ENCODE measurements at places on chromosomes 16 and 17.

DNA sequence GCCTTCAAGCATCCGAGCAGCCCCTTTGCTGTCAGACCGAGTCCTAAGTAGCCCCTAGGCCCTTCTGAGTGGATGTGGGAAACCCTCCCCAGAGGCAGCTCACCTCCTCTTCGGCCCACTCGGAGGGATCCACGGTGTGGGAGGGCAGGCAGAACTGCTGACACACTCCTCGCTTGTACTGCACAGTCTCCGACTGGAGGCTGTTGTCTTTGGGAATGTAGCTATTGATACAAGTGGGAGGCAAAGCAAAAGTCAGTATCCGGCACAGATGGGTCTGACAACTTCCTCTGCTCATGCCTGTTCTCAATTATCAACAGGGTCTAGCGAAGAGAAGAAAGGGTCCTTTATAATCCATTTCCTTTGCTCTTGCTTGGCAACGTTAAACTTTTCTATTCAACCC is 25.9 kb upstream of the FOXJ1 start:
- DNase-seq = no peak

DNA sequence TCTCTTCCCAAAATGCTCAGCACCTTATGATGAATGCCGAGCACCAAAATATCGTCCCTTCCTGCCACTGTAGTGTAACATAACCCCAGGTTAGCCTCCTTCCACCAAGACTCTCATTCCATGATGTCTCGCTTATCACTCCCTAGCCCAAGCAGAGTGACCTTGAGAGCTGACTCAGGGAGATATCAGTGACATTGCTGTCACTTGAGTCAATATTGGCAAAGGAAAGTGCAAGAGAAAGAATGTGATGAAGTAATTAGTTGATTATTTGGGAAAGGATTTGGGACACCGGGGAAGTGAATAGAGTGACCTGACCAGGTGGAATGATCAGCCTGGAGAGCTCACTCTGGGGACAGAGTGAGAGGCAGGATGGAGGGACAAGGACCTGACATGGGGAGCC is 2.6 kb upstream of the ANKFN1 start:
- DNase-seq = no peak

GRCh38 chr17:20230924-20231323 is 221.8 kb downstream of the SPECC1 start:
- DNase-seq = no peak

GRCh38 chr17:30337393-30337999 is 3.6 kb upstream of the TMIGD1 start:
- DNase-seq = no peak

GRCh38 chr17:43175213-43176118 is 4.5 kb downstream of the NBR1 start:
- no peak for DNase-seq

- DNase-seq = peak; percentile 27
These were observed 27.6 kb downstream of the FCSK start for GRCh38 chr16:70481929-70482536.

GRCh38 chr17:21286066-21286770 is 1.7 kb downstream of the MAP2K3 start:
- peak; percentile 93 for DNase-seq

DNA sequence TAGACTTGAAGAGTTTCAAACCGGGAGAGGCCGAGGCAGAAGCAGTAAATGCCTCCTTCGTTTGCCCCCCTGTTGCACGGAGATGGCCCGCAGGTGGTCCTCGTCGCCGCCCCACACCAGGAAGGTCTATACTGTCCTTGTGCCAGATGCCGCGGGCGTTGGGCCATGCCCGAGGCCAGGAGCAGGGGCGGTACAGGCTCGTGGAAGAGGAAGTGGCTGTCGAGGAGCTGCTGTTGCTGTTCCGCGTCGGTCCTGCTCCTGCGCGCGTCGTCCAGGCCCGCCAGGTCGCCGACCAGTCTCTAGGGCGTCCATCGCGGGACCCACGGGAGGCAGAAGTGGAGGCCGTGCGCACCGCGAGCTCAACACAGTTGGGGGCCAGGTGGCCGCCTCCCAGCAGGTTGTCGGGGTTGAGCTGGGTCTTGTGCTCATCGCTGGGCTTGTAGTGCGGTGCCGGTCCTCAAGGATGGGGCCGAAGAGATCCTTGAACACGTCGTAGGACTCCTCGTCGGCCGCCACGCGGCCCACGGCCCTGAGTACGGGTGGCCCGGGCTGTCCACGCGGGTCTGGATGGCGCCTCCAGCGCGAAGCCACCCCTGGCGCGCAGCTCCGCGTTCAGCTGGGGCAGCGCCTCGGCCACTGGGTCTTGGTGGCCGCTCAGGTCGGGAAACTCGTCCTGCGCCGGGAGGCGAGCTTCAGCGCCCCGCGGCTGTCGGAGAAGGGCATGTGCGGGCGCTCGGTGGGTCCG is 13.1 kb upstream of the C16orf87 start:
- no peak for DNase-seq

DNA sequence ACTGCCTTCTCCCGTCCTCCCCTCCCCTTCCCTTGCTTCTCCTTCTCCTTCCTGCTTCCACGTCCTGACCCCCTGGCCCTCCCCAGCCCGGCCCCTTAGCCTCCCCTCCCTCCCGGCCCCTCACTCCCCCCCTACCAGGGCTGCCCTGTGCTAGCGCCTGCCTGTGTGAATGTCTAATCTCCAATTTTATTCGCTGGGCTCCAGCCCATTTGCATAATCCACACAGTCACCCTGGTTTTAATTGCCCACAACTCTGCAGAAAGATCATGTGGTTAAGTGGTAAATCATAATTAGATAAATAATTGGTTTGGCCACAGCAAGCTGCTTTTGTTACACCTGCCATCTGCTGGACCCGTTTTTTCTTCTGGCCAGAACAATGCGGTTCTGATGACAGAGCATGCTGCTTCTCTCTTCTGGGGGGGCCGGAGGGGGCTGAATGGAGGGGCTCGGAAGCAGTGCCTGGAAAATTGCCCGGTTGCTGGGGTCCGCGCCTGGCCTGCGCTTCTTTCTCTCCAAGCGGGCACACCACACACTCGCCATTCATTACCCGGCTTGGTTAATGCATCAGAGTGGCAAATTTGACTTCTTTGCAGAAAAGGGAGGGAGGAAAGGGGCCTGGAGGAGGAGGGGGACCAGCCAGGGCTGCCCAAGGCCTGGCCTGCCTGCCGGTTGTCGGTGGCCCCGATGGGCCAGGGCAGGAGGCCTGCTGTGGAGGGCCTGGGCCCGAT is 19.5 kb upstream of the GSE1 start:
- no peak for DNase-seq

DNA sequence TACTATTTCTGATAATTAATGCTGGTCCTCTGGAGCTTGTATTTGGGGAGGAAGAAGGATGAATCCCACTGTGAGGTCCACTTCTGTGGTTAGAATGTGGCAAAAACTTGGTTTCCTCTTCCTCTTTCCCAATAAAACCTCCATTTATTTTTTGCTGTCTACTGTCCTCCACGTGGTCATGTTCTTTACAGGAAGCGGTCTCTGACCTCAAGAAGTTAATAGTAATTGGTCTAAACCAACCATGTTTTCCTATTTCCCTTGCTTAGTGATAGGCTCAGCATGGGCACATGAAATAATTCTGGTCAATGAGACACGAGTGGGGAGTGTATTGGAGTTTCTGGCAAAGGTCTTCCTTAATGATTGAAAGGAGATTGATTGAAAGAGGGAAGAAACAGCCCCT is 33.9 kb downstream of the CHP2 start:
- no peak for DNase-seq

DNA sequence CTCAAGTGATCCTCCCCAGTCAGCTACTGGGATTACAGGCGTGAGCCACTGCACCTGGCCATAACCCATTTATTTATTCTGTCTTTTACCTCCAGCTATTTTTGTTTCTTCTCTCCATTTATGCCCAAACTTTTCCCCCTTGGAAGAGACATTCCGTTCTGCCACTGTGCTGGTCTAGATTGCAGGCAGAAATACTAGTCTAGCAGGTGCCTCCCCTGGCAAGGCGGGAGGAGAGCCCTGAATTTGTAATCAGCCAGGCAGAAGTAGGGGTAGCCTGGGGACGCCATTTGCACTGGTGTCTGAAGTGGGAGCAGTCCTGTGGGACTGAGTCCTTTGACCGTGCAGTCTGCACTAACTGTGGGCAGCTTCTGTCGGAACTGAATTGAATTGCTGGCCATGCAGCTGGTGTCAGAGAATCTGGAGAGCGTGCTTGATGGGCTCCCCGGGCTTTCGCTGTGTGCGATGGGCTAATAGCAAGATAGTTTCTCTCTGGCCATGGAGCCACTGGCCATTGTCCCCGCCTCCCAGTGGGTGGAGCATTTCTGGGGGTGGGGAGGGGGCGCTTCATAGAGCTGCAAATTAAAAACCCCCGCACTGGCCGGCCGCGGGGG is 31.5 kb upstream of the LITAF start:
- DNase-seq = no peak

GRCh38 chr17:49730078-49730784 is 22.5 kb upstream of the SLC35B1 start:
- peak; percentile 52 for DNase-seq

DNA sequence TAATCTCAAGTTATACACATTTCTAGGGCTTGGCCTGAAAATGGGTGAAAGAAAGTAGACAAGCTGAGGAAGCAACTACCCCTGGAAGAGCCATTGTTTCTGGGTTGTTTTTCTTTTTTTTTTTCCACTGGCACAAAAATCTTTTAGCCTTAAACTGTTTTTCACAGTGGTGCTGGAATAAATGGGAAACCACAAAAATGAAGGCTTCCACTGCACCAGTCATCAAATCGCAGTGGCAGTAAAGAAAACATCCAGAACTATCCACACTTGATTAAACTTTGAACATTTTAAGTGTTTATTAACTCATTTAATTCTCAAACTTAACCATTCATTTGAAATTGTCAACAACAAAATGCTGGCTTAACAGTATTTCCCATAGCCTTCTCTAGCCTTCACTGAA is 14.3 kb downstream of the CMTM4 start:
- DNase-seq = no peak

- no peak for DNase-seq
These were observed 202.6 kb downstream of the CYLD start for GRCh38 chr16:50944436-50944835.

- no peak for DNase-seq
These were observed 11.4 kb upstream of the C16orf78 start for GRCh38 chr16:49362230-49362629.

DNA sequence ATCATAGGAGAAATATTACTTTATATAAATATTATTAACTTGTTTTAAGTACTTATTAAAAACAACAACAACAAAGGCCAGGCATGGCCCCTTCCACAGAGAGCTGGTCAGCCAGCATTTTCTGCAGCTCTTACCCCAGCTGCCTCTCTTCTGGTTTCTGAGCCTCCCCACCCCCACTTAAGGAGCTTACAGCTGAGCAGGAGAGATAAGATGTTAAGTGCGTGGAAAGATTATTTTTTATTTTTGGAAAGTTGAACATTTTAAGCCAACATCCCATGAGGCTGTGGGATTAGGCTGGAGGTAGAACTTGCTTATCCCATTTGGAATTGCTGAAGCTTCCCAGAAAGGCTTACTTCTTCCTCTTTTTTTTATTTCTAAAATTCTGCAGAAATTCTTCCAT is 401.2 kb downstream of the SEC14L1 start:
- DNase-seq = no peak

GRCh38 chr16:81928975-81929374 is 82.3 kb downstream of the SDR42E1 start:
- no peak for DNase-seq

DNA sequence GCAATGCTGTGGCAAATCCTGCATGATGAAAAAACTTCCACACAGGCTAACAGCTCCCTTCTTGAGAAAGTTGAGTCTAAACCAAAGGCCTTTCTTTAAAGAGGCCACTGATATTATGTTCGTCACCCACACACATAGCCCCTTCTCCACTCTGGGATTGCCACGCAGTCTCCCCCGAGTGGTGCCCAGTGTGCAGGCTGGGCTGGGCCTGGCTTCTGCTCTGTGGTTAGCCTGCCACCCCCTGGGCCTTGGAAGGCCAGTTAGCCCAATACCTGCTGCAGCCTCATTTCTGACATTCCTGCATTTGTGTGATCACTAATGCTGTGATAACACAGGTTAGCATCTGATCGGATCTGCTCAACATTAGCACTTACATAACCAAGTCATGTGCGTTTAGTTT is 44.8 kb downstream of the CDH3 start:
- DNase-seq = no peak

GRCh38 chr16:79009896-79010295 is 590.6 kb downstream of the MAF start:
- DNase-seq = no peak

GRCh38 chr17:21278450-21279197 is 5.9 kb upstream of the MAP2K3 start:
- DNase-seq = no peak

- peak; percentile 59 for DNase-seq
These were observed 167.2 kb downstream of the PARN start for GRCh38 chr16:14462811-14463210.

- DNase-seq = no peak
These were observed 166.0 kb upstream of the ZFHX3 start for GRCh38 chr16:73213732-73214455.

GRCh38 chr17:530851-531250 is 178.2 kb upstream of the RPH3AL start:
- DNase-seq = no peak

- no peak for DNase-seq
These were observed 13.4 kb upstream of the SLC38A8 start for GRCh38 chr16:84055801-84056634.

GRCh38 chr17:48460052-48460451 is 30.0 kb upstream of the SKAP1 start:
- no peak for DNase-seq

- DNase-seq = no peak
These were observed 4.7 kb downstream of the BMERB1 start for GRCh38 chr16:15439102-15439501.

- DNase-seq = peak; percentile 54
These were observed 281.5 kb downstream of the SEC14L1 start for GRCh38 chr17:77422104-77422747.

- DNase-seq = no peak
These were observed 2.6 kb downstream of the ACADVL start for GRCh38 chr17:7222093-7222971.

- DNase-seq = no peak
These were observed 71.5 kb downstream of the GAS7 start for GRCh38 chr17:10126616-10127501.

- no peak for DNase-seq
These were observed 24.4 kb downstream of the ATP6V0D1 start for GRCh38 chr16:67456391-67457081.

- no peak for DNase-seq
These were observed 20.1 kb downstream of the IRX3 start for GRCh38 chr16:54266363-54266955.

DNA sequence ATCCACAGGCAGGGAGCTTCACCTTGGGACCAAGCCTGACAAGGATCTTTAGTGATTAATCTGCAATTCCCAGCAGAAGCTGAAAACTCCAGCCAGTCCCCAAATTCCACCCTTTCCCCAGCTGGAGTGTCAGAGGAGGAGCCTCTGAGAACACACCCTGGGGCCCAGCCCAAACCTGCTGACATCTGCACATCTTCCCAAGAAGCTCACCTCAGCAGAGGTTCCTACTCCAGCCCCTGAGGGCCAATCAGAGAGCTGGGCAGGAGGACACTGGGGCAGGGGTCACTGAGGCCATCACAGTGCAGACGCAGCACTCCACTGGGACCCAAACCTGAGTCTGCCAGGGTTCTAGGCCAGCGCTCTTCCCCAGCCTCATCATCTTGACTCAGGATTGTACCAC is 44.9 kb downstream of the CNGB1 start:
- DNase-seq = no peak

GRCh38 chr17:76504117-76504516 is 2.9 kb upstream of the RHBDF2 start:
- no peak for DNase-seq
